ENCODE measurements at places on chromosomes 6 and 20.

DNA sequence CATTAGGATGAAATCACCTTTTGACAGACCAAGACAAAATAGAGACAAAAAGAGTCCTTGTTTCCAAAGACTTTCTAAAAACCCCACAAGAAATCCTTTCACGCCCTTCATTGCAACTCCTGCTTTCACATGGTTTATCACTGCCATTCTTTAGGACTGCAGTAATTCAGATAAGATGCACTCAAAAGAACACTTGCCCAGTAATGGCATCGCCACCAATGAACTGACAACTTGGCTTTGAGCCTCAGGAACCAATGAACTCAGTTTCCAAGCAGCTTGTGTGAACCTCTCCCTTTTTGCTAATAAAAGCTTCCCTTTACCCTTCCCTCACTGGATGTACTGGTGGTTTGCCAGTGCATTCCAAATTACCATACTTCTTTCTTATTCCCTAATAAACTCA, 21.8 kb downstream of the OSTM1 start:
- no peak for DNase-seq

DNA sequence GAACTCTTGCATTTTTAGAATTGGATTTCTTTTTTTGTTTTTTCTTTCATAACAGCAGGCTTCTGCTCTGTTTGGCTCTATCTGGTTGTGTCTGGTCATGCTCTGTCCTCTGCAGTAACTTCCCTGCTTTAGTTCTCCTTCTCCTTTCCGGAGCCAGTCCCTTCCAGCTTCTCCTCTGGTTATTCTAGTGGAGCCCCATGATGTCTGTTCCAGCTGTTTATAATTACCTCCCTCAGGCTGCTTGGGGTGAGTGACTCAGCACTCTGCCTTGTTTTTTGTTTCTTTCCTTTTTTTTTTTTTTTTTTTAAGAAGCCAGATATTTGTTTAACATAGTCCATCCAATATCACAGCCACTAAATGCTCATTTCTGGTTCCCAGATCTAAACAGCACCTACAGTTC, 409.6 kb downstream of the MAFB start:
- peak; percentile 82 for DNase-seq

DNA sequence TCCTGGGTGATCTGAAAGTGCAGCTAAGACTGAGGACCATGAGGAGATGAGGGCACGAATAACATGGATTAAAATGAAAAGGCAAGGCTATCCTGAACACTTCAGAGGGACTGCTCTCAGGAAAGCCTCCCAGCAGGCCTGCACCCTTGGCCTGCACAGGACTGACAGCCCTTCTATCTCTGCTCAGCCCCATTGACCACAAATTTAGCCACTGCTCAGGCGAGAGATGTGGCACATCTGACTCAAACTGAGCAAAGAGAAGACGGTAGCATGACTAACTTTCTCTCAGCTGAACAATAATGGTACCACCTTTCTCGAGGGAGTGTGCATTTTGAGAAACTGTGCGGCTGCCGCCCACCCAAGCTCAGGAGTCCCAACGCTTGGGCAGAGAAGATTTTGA, 257.5 kb downstream of the ADGB start:
- no peak for DNase-seq

DNA sequence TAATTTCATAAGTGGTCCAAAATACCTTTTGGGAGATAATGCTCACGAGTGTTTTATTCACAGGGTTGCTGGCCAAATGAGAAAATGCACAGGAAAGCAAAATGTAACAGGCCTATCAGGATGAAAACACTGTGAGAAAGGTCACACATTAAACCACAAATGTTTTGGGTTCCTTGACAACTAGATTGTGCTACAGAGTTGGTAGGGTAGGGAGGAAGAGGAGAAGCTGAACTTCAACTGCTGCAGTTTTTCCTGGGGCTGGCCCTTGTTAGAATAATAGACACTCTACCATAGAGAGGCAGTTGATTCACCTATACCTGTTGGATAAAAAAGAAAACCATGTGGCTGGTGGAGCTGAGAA, 28.1 kb upstream of the PAQR8 start:
- DNase-seq: no peak

DNA sequence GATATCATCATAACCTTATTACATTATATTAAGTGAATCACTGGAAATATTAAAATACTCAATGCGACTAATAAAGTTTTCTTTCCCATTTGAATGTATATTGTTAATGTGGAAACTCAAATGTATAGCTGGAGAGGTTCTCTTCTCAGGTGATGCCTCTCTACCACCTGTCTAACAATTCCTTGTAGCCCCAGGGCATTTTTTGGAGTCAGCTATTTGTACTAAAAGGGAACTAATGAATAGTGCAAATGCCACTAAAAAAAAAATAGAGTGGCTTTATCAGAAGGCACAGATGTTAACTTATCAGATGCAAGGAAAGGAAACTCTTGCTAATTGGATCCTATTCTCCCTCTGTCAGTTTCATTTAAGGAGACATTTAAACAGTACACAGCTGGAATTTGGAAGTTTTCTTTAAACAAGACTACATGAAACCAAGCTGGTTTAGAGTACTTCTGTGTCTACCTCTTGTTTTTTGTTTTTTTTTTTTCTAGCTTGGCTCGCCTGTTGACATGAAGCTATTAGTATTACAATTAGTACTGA, 897.0 kb upstream of the SLC35B3 start:
- peak; percentile 1 for DNase-seq

GRCh38 chr6:31970604-31971271, 1.2 kb downstream of the DXO start:
- no peak for DNase-seq

DNA sequence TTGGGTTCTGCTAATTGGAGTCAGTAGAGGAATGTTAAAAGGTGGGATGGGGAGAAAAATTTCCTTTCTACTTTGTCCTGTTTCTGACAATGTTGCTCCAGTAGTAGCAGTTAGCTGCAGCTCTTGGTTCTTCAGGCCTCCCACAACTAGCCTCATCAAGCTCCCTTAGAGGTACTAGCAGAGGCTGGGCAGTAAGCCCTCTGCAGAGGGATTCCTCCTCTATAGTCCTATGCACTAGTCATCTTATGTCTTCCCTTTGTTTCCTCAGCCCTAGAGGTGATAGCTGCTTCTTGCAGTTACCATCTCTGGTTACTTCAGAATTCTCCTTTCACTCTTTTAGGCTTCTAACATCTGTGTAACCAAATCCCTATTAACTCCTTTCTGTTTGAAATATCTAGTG, 99.8 kb downstream of the FILIP1 start:
- DNase-seq: no peak

GRCh38 chr6:148295261-148295887, 47.3 kb upstream of the SASH1 start:
- no peak for DNase-seq

- no peak for DNase-seq
These were observed 41.6 kb upstream of the LYRM2 start for GRCh38 chr6:89680150-89680549.

- no peak for DNase-seq
These were observed 46.7 kb upstream of the SUPT3H start for GRCh38 chr6:45424451-45424861.

GRCh38 chr20:51492167-51493092, 50.1 kb downstream of the NFATC2 start:
- DNase-seq: no peak

GRCh38 chr20:15673206-15673605, 900.0 kb downstream of the KIF16B start:
- peak; percentile 96 for DNase-seq

GRCh38 chr20:38034961-38035360, 1.4 kb downstream of the RPRD1B start:
- DNase-seq: peak; percentile 8

DNA sequence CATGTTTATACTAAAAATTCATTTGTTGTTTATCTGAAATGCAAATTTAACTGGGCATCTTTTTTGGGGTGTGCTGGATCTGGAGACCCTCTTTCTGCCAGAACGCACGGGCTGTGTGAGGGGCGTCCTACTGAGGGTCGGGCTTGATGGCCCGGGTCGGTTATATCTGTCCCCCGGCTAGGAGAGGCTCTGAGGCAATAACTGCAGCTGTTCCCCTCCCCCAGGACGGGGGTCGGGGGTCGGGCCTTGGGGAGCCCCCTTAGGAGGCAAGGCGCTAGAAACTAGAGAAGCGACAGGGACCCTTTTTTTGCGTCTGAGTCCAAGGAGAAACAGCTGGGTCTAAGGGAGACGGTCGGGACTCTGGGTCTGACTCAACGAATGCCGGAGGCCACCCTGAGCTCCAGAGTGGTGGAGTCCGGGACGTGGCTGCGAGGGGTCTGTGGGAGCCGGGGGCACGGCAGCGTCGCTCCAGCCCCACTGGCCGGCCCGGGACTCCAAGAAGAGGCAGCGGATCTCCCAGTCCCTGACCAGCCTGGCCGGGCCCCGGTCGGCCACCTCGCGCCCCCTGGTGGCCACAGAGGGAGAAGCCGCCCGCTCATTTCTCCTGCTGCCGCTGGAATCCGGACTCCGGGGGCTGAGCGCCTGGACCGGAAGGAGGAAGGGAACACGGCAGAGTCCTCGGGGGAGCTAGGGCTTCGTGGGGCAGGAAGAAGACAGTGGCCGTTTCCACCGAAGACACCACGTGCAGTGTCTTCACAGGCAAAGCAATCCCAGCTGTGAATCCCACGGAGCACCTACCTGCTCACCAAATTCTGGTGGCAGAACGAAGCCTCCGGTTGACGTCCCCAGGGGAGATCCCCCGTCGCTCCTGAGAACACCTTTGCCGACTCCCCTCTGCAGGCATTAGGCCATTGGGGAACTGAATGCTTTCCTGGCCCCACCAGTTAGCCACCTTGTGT, 24.0 kb upstream of the SCML4 start:
- DNase-seq: peak; percentile 85

DNA sequence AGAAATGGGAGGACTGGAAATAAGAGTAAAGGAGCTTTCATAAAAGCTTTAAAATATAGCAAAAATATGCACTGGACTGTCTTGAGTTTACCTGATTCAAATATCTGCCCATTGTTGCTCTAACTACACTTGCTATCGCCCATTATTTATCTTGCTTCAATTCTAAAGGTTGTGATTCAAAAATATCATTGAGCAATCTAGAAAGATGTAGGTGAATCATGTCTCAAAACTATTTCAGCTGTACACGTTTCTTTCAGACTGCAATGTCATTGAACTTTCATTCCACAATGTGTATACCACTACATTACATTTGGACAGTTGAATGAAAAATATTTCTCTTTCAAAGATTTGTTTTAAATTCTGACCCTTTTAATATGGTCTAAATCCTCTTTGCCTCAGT, 545.6 kb downstream of the BMP2 start:
- no peak for DNase-seq

- DNase-seq: no peak
These were observed 336.9 kb downstream of the KHDRBS2 start for GRCh38 chr6:61949161-61949560.

DNA sequence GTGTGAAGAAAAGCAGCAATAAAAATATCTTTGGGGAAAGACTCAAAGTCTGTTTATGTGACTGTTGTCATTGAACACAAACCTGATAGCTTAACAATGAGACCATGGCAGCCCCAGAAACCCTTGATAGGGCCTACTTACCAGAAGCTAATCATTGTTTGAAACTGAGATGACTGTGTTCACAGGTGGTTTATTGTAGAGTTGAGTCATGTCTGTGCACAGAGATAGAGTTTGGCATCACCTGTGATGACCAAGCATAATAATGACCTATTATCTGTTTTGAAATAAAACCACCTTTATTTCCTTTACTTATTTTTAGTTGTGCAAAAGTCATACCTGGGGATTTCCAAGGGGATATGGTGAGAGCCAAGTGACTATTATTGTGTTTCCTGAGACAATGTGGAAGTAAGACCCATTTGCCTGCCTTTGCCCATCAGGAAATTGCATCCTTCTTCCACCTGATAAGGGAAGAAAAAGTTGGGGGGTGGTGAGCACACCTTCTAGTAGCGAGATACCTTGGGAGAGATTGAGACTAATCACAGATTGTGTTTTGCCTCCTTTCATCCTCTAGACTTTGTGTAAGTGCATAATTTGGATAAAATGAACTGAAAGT, 456.9 kb upstream of the JAG1 start:
- DNase-seq: no peak

DNA sequence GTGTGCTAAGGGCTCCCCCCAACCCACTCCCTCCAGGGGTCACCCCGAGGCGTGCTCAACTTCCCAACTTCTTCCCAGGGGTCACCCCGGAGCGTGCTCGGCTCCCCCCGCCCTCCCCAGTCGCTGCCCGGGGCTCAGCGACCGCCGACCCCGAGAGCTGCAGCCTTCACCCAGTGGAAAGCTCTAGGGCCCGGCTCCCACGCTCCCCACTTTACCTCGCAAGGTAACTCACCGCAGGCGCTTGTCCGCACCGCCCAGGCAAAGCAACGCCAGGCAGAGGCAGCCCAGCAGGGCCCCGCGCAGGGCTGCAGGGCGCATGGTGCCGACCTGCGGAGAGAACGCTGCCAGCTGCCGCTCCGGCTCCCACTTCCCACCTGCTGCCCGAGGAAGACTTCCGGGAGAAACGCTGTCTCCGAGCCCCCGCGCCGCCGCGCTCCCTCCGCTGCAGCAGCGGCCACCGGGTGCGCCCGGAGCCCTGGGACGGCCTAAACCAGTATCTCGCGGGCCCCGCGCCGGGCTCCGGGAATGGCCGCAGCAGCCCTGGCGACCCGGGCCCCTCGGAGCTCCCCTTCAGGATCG, 396 bp downstream of the RNASET2 start:
- DNase-seq: no peak

GRCh38 chr6:119720160-119720559, 370.6 kb upstream of the MAN1A1 start:
- DNase-seq: no peak

- no peak for DNase-seq
These were observed 211.9 kb downstream of the CDH26 start for GRCh38 chr20:60170116-60170515.

DNA sequence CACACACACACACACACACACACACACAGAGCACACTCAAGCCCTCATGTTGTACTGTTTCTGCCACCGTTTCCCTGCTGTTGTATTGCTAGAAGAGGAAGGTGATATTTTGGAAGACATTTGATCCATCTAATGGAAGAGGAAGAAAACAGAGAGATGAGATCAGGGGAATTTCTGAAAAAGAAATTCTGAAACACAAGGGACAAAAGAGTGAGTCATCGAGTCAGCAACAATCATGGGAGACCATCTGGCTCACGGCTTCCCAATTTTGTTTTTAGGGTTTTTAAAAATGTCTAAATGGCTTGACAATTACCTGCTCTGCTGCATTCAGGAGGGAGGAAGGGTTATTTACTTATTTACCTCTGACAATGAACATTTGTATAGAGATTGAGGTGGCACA, 22.0 kb downstream of the SOX4 start:
- DNase-seq: no peak

DNA sequence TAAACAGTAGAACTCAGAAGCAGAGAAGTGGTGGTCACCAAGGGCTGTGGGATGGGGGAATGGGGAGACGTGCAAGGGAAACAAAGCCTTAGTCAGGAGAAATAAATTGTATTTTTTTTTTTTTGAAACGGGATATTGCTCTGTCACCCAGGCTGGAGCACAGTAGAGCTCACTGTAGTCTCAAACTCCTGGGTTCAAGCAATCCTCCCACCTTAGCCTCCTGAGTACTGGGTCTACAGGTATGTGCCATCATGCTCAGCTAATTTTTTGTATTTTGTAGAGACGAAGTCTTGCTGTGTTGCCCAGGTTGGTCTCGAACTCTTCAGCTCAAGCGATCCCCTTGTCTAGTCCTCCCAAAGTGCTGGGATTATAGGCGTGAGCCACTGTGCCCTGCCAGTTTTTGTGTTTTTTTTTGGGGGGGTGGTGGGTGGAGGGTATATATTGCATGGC, 3.4 kb downstream of the HSPA1B start:
- no peak for DNase-seq

- no peak for DNase-seq
These were observed 33.4 kb upstream of the RNF217 start for GRCh38 chr6:124928851-124929250.
